ENCODE measurements at places on chromosomes 1 and 21.

- DNase-seq, result no peak
Observed at GRCh38 chr1:36251794-36252481, 27.7 kb downstream of the THRAP3 start.

DNA sequence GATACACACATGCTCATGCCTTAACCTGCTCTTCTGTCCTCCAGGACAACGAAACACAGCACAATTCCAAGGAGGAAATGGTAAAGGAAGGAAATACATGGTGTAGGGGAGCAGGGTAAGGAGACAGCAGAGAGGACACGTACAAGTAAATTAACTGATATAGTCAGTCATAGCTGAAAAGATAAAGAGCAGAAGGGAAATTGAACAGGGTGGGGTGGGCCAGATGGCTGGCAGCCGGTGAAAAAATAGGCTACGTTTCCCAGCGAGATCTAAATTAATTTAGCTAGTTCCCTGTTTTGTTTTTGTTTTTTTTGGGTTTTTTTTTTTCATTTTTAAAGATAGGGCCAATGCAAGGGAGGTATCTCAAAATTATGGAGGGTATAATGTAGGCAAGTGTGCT, 109.2 kb downstream of the FAM78B start:
- DNase-seq, result no peak

DNA sequence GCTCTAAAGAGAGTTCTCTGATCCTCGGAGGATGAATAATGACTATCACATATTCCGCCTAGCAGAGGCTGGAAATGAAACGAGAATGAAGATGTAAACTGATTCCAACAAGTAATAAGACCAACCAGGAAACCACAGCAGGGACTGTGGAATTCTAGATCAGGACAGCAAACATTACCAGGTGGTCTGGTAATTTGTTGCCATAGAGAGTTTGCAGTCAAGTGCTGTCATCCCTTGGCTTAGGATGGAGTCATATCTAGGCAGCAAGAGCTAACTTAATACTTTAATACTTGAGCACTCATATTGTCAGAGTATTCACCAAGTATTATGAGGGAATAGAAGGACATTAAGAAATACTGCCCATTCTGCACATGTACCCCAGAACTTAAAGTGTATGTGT, 45.1 kb upstream of the MUTYH start:
- DNase-seq, result no peak

- no peak for DNase-seq
Observed at GRCh38 chr1:80988926-80989325, 811.8 kb upstream of the ADGRL2 start.

DNA sequence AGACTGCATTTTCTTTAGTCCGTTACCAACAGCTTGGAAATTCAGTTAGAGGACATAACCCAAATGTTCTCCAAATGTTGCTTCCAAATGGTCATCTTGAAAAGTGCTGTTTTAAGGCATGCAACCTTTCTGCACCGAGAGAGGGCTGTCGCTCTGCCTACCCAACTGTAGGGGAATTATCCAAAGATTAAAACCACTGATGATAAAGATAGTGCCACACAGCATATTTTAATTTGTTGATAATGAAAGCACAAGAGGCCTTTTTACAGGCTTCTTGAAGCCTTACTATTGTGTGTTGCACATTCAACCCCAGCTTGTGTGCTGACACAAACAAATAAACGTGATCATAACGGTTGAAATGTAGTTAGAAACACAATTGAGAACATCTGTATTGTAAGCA, 121.5 kb downstream of the LMO4 start:
- no peak for DNase-seq

- DNase-seq, result peak; percentile 55
Observed at GRCh38 chr1:159211331-159212136, 6.9 kb downstream of the ACKR1 start.

GRCh38 chr1:152880907-152881306, 2.8 kb downstream of the SMCP start:
- no peak for DNase-seq

DNA sequence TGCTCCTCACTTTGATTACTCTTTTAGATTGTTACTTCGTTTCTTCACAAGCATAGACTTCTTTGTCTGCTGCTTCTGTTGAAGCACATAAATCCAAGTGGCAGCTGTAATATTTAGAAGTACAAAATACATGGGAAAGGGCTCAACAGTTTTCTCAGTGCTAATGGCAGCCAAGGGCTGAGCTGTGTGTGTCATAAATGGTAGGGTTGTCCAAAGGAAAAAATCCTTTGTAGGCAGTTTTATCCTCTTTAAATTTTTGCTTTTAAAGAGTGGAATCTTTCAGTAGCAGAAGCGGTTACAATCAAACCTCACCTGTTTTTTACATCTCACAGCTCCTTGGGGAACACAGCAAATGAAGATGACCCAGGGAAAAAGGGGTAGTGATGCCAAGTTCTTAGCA, 650.8 kb downstream of the PLPP3 start:
- DNase-seq, result no peak

DNA sequence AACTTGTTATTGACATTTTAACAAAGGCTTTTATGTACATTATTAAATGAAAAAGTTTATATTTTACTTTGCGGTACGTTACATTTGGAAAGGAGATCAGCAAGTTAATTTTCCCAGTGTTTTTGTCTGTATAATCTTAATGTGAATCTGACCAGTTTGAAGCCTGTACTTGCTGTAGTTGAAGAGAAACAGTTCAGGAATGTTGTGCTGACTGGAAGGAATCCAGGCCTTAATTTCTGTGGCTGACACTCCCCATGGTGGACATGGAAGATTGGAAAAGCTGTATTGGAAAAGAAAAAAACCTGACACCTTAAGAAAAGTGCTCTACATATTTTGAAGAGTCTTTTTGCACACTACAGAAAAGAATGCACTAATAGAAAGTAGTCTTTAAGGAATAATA, 15.5 kb downstream of the LEPR start:
- DNase-seq, result no peak

- DNase-seq, result no peak
Observed at GRCh38 chr1:22773981-22774832, 63.6 kb downstream of the EPHB2 start.

DNA sequence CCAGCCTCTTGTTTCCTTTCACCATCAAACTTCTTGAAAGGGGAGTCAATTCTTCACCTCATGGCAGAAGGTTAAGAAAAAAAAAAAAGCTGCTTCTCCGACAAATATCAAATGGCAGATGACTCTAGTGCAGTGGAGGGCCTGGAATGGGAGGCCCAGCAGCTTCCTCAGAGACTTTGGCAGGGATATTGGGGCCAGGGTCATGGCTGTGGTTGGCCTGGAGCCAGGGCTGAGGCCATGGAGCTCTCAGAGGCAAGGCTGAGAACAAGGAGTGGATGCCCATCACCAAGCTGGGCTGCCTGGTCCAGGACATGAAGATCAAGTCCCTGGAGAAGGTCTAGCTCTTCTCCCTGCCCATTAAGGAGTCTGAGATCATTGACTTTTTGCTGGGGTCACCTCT, 18.7 kb downstream of the MTF1 start:
- no peak for DNase-seq

DNA sequence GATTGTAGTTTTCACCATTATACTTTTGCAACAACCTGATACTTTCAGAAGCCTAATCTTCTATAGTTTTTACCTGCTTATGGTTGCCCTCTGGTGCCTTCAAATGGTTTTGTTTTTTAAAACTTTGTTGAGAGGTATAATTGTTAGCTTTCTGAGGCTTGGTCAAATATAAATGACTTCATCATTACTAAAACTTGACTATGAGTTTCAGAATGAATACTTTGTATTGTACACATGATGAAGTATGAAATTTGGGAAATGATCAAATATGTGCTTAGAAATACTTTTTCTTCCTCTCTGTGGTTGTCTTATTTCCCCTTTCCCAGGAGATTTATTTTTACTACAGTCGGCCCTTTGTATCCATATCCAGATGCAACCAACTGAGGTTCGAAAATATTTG, 151.8 kb upstream of the B3GALT2 start:
- no peak for DNase-seq

DNA sequence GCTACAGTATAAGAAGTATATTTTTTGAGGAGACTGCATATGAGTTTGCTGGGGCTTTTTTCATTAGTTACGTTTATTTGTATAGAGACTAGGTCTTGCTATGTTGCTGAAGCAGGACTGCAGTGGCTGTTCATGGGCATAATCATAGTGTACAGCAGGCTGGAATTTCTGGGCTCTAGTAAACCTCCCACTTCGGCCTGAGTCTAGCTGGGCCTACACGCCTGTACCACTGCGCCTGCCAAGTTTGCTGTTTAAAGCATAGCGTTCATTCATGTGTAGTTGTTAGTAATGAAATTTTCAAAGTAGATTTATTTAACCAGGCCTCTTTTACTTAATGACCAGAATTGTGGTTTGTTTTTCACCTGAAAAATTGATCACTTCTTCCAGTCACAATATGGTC, 33.8 kb downstream of the HS2ST1 start:
- no peak for DNase-seq

DNA sequence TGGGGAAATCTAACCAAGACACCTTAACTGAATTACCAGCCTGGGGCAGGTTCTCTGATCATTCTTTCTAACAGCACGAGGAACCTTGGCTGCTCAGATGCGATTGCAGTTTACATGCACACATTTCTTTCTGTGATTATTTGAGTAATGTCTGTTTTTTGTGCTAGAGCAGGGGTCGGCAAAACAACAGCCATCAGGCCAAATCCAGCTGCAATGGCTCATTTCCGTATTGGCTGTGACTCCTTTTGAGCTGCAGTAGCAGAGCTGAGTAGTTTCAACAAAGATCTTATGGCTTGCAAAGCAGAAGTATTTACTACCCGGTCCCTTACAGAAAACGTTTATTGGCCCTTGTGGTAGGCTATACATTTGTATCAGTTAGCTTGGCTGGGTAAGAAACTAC, 37.1 kb downstream of the ZBTB18 start:
- DNase-seq, result no peak

DNA sequence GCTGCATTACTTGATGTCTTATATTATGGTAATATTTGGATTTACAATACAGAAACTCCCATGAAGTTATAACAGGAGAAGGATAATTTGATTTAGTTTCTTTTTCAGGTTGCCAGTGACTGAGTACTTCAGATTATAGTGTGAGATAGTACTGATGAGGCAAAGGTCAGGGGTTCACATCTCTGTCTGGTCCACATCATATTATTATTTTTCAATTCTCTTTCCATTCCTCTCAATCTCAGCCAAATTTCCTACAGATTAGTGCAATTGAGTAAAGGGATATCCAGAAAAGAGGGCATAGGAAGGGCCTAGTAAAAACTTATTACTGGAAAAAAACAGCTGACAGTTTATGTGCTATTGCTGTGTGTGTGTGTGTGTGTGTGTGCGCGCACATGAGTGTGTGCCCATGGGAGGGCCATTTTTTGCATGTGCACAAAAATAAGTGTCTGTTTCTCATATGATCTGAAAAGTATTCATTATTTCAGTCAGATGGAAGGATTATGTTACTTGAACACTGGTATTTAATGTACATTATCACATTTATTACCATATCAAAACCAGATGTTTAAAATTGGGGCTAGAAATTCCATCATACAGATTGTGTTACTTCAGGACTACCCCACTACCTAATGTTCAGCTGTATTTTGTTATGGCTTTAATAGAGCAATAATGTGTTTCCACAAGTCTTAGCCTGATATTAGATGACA, 78.3 kb upstream of the KCNK2 start:
- no peak for DNase-seq

DNA sequence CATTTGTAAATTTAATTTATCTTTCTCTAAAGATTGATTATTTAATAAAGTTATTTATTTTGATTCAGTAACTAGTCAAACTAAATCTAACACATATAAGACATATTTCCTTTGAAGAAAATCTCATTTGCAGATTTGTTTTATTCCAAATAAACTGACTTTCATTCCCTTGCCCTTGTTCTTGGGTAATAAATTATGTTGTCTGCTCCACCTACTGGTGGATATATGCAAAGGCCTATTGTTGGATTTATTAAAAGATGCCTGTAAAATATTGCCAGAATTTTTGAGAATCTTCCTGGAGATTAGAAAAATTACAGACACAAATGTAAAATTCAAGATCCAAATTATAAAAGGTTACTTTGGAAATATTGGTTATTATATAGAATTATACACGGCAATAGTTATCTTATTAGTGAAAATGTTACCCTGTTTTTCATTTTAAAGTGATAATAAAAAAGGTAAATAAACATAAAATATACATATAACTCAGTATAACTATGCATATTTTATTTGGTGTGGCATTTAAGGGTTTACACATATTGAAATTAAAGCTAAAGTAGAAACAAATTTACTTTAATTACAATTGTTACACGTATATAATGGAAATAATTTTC, 116.1 kb downstream of the SPATA17 start:
- no peak for DNase-seq

DNA sequence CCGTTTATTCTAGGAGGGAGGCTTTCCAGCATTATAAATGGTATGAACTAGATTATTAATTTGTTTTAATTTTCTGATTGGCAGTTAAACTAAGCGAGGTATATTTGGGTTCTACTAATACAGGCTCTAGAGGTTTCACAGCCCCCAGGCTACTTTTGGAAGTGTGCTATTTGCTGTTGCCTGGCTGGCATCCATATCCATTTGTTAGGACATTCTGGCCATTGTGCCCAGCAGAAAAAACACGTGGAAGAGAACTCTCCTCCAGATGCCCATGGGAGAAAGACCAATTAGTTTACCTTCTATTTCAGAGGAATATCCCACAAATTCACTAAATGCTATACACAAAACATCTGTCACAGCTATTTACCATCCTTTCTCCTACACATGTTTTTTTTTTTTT, 29.3 kb downstream of the MACO1 start:
- no peak for DNase-seq

DNA sequence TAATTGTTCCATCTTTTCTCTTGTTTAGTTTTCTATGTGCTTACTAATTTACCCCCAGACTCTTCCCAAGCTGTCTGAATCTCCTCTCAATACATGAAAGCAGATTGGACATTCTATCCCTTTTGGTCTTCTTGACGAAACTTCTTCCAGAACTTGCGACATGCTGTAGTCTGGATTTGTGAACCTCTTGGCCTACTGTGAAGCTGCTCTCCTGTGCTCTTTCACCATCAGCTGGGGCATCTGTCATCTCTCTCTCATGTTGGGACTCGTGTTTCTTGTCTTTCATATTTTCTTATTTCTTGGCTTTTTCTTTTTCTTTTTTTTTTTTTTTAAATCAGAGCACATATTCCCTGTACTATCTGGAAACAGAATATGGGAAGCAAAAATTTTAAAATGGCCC, 6.8 kb downstream of the CPT2 start:
- no peak for DNase-seq

Data from activated naive CD8-positive, alpha-beta T cell treated with anti-CD3 and anti-CD28 coated beads, Interleukin-2, amount 10 ng/mL, durations not matched to agents 7 days and 5 days (primary cell).